ENCODE measurements at places on chromosomes 16 and 17.

- no peak for DNase-seq
Measured at GRCh38 chr17:76542566-76542971, 2.7 kb downstream of the PRCD start.

GRCh38 chr17:43349142-43349541, 49.7 kb upstream of the ARL4D start:
- DNase-seq: no peak

GRCh38 chr17:15042311-15042710, 222.8 kb downstream of the PMP22 start:
- DNase-seq: no peak

- DNase-seq: no peak
Measured at GRCh38 chr16:89393738-89394406, 96.5 kb downstream of the ANKRD11 start.

DNA sequence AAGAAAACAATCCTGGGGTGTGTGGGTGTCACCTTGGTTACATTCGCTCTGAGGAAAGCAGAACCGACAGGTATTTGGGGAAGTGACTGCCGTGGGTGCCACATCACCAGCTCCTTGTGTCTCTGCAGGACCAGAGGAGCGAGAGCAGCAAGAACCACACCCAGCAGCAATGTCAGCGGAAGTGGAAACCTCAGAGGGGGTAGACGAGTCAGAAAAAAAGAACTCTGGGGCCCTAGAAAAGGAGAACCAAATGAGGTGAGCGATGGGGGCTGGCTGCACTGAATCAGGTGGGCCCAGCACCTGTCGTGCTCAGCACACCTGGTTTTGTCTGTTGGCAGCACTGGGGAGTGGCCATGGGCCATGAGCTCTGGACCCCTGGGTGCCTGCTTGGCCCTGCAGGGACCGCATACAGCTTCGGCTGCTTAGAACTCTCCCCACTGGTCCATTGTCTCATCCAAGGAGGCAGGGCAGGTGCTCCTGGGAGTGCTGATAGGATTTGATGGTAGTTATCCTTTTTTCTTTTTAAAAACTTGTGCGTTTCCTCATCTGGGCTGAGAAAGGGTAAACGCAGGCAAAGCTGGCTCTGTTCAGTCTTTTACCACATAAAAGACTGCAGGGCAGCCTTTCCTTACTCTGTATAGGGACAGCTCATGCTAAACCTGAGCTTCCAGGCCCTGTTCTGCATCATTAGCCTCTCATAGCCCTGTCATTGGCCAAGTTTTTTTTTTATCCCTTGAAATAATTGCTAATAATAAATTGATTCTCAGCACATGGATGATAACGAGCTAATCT, 29.4 kb downstream of the HMOX2 start:
- no peak for DNase-seq

DNA sequence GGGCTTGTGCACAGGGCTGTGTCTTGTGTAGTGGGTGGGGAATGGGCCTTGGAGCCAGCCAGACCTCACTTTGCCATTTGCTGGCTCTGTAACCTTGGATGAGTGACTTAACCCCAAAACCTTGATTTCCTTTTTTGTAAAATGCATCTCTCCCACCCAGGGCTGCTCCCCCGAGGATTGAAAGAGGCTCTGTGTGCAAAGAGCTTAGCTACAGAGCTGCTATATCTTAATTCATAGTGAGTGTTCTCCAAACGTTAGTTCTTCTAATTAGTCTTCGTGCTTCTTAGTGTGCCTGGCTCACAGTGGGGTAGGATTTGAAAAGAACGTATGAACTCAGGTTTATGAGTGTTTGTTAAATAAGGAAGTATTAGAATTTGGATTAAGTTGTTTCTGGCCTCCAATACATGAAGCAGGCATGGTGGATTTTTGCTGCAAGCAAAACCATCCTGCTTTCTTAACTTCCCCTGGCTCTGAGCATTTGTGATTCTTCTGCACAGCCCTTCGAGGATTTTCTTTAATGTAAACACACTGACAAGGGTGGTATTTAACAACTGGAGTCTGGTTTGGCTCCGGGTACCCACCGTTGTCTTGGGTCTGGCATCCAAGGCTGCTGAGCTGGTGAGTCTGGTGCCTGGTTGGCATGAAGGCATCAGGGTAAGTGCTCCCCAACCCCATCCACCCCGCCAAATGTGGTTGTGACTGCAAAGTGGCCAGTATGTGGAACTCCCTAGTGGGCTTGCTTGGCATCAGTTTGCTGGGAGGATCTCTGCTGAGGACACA, 29.7 kb downstream of the KSR1 start:
- no peak for DNase-seq

DNA sequence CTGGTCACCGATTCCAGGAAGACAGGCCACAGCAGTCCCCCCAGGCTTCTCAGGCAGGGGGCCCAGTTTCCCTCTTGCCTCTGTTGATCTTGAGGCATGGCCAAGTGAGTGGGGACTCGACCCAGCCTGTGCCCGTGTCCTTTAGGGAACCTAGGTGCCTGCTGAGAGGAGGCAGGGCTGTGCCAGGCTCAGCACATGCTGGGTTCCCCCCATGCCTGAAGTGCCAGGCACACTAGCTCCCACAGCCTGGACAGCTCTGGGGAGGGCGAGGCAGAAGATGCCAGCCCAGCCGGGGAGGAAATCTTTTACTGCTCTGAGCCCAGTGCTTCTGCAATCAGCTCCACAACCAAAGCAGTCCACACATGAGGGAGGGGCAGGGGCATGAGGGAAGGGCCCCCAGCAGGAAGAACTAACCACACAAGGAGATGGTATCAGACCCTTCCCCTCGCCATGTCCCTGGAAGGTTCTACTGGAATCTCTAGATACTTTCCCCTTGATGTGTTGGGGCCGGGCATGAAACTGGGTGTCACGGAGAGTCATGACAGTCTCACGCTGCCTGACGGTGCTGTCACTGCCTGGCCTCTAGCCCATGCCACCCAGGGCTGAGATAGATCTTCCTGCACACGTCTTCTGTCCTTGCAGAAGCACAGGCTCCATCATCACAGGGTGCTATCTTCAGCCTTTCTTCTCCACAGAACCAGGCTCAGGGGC, 25.5 kb downstream of the MYO18A start:
- DNase-seq: no peak

DNA sequence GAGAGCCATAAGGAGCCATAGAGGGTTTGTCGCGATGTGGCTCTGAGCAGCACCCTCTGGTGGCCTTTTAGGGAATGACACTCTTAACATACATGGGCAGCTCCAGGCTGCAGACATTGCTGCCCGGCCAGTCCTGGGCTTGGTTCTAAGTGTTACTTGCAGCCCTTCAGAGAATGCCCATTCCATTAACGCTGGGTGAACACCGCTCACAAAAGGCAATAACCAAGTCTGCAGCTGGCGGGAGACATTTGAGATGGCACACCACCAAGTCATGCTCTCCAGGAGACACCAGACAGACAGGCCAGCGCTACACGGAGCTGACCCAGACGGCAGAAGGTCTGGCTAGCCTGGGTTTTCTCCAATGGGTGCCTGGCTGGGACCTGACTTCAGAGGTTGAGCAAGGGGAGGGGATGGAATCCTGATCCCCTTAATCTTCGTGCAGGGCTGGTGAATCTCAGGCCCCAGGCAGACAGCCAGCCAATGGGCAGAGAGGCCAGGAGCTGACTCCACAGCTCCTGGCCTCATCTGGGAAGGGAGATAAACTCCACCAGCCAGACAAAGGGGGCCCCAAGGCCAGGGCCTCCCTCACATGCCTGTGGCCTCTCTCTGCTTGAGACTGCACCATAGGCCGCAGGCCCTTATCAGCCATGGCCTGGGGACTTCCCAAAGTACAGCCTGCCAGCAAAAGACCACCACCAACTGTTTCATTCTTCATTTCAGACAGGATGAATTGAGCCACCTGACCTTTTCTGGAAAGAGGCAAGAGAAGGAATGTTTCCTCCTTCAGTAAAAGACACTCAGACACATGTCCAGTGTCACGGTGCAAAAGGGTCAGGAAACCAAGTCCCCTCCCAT, 58.8 kb downstream of the ZDHHC7 start:
- DNase-seq: peak; percentile 85

DNA sequence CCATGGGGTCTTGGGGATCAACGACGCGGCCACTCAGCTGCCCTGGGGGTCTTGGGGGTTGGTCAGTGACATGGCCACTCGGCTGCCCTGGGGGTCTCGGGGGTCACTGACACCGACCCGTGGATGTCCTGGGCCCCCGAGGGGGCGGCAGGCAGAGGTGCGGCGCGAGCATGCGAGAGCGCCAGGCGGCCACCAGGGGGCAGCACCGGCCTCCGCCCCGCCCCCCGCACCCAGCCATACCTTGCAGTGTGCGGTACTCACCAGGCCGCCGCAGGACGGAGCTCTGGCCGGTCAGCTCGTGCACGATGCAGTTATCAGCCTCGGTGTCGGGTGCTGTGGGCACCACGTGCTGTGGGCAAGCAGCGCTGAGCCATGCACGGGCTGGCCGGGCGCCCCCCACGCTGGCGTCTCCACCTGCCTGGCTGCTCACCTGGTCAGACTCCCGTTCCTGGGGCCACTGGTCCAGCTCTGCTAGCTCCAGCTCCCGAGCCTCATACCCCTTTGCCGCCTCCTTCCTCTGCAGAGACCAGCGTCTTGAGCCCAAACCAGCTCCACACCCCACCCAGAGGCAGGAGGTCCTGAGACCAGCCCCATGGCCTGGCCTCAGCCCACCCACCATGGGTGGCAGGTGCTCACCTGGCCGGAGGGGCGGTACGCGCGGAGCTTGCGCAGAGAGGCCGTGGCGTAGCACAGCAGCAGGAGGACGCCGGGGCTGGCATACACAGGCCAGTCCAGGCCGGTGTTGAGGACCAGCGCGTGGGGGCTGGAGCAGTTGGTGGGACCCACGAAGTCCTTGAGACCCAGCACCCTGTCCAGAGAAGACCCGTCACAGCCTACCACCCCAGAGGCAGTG, 31.2 kb downstream of the CTU2 start:
- DNase-seq: peak; percentile 75

- DNase-seq: no peak
Measured at GRCh38 chr16:18060351-18060750, 276.2 kb downstream of the NPIPA8 start.

DNA sequence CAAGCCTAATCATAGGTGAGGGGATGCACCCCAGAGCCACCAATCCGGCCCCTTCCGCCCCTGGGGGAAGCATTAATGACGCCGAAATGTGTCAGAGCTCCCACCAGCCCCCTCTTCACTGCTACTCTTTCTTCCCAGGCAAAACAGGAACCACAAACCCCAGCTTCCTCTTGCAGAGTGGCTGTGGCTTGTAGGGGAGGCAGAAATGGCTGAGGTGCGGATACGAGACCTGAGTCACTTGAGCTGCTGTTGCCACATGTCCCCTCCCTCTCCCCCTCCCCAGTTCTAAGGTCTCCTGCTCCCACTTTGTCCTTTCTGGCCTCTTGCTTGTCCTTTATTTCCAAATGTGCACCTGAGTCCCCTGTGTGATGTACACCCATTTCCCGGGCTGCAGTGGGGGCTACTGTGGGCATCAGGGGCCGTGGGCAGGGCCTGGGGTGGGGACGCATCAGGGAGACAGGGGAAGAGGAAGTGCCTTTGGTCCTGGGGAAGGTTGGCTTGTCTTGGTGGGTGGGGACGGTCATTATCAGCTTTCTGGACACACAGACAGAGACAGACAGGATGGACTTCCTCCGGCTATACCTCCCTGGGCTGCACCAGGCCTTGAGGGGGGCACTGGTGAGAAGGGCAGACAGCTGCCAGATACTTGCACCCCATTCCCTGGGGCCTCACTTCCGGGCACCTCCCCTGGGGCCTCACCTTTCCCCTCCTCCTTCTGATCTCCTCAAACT, at the start of gene APOBR:
TSS of gene APOBR (plus strand) at position 523 of the 731 bp plus-strand sequence. CDS start at position 562, 39 bp downstream.
- DNase-seq: no peak
